ENCODE measurements at places on chromosomes 3 and 15.

DNA sequence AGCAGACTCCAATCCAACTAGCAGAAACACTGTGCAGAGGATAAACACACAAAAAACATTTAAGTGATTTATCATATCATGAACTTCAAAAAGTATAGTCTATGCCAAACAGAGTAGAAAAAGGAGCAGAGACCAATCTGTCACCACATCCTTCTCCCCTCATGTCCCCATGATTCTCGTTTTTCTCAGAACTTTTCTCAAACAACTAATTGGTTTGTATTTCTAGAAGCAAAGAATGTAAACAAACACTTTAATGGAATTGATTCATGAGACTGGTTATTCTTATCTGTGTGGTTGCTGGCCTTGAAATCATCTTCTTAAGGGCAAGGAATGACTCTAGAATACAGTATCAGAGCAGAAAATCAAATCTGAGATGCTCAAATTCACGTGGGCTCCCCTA is 294.2 kb upstream of the THBS1 start:
- no peak for DNase-seq

GRCh38 chr15:34616613-34617012 is 33.2 kb upstream of the GOLGA8B start:
- no peak for DNase-seq

DNA sequence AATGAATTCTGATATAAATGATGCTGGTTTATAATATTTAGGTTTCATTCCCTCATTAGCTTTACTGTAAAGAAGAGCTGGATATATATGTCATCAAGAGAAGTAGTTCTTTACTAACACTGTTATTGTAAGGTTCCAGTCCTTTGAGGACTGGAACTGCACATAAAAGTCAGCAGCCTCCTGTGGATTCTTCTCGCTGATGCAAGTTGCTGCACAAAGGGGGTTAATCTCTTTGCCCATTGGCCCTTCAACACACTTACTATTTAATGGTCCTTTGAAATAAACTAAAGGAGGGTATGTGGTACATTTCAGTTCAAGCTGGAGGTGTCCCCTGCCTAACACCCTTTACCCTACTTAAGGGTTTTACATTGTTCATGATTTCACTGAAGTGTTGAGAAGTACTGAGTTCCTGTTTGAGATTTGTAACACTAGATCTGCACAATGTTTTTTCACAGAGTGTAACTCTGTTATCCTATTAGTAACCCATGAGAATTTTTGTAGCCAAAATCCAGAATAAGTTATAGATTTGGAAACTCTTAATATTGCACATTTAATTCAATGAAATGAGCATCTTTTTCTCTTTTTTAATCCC is 43.9 kb downstream of the NR2C2 start:
- DNase-seq, result no peak

GRCh38 chr15:48096355-48096786 is 24.4 kb upstream of the SLC24A5 start:
- no peak for DNase-seq

DNA sequence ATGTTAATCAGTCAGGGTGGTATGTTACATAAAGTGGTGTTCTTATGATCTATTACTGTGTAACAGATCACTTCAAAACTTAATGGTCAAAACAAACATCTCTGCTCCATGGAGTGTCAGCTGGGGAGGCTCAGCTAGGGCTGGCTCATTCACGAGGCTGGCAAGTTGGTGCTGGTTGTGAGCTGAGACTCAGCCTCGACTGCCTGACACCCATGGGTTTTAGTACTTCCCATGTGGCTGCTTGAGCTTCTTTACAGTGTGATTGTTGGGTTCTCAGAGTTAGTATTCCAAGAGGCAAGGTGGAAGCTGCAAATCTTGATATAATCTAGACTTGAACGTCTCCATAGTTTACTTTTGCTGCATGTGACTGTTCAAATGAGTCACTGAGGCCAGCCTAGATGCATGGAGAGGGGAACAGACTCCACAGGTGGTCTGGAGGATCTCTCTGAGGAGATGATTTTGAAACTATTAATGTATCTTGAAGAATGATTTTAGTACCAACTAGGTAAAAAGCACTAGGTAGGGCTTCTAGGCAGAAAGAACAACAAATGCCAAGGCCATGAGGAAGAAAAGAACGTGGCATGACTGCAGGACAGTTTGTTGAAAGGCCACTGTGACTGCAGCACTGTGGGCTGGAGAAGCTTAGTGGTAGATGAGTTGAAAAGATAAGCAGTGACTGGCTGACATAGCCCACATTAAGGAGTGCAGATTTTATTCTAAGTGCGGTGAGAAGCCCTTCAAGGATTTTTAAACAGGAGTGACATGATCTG is 281.1 kb upstream of the PROK2 start:
- no peak for DNase-seq

GRCh38 chr3:100954990-100955389 is 38.2 kb downstream of the ABI3BP start:
- DNase-seq, result no peak

DNA sequence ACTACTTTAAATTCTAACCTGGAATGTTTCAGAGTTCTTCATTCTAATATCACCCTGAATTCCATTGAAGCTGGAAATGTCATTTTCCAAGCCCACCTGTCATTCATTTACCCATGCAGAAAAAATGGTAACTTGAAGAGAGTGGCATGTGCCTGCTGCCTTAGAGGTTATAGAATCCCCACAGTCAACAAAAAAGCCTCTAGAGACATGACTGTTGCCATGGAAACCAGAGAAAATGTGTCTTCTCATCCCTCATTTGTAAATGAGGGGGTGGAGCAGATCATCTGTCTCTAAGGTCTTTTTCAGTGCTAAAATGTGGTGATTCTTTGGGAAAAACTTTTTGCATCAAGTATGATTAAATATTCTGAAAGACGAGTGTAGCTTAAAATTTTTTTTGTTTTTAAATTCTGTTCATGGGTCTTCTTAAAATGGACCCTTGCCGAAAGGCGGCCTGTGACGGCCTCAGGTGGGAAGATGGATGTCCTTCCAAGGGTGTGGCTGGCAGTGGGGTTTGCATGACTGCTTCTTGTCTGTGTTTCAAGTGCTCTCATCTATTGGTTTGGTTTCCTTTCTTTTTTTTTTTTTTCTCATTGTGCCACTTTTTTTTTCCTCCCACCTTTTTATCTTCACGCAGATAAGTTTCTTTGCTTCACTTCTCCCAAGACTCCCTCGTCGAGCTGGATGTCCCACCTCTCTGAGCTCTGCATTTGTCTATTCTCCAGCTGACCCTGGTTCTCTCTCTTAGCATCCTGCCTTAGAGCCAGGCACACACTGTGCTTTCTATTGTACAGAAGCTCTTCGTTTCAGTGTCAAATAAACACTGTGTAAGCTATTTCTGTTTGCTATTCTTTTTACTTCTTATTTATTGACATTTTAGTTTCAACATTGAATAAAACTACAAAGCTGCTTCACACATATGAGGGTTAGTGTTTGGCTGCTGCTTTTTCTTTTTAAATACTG is 23.0 kb downstream of the TPM1 start:
- DNase-seq, result no peak

DNA sequence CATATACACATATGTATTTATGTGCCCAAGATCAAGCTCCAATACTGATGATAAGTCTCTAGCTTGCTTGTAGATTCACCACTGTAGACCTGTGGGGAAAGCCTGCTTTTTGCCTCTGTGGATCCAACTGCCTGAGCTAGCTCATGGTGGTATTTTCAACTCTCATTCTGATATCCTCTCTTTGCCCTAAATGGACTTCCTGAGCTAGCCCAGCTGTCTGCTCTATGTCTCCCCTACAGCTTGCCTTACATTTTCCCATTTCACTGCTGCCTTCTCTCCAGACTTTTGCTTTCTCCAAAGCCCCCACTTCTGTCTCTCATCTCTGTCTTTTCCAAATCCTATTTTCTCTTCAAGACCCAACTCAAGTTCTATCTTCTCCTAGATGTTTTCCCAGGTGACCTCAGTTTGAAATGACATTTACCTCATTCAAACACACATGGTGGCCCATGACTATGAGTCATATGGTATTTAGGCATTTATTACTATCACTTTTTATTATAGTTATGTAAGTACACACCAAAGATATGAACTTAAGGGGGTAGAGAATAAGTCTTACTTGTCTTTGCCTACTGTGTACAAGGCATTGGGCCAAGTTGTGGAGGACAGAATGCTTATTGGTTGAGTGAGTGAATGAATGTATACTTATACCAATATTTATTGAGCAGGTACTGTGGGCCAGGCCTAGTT is 191.7 kb downstream of the NR1D2 start:
- no peak for DNase-seq

DNA sequence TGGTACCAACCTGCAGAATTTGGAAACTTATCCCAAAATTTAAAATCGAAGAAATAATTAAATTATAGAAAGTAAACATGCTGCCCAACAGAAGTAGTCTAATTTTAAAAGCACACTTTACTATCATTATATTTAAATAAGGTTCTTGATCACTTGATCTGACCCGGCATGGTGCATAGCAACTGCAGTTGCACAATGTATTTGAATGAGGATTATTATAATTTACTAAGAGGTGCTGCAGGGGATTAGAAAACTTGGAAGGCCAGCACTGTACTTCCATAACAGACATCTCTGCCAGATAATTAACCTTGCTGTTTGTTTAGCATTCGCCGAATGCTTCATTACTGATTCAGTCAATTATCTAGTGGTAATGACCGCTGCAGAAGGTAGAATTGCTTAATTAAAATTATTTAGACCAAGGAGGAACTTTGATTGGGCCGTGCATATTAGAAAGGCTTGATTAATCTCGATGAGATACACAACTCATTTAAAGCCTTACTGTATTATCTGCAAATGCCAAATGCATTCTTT is 971.6 kb downstream of the ZPLD1 start:
- no peak for DNase-seq

GRCh38 chr15:52220937-52221660 is 29.9 kb upstream of the GNB5 start:
- no peak for DNase-seq

- no peak for DNase-seq
Measured at GRCh38 chr3:50242381-50242770, 6.4 kb downstream of the GNAI2 start.
